Activated CD4-positive, alpha-beta T cell treated with anti-CD3 and anti-CD28 coated beads, Interleukin-2, Interleukin-4, amounts not matched to agents 100 ng/mL and 50 ng/mL, durations not matched to agents 16 hours and 8 hours (primary cell): ENCODE measurements at places on chromosomes 4 and X.

GRCh38 chrX:119041175-119041574 lies 31.6 kb upstream of the CT47C1 start:
- no peak for DNase-seq

DNA sequence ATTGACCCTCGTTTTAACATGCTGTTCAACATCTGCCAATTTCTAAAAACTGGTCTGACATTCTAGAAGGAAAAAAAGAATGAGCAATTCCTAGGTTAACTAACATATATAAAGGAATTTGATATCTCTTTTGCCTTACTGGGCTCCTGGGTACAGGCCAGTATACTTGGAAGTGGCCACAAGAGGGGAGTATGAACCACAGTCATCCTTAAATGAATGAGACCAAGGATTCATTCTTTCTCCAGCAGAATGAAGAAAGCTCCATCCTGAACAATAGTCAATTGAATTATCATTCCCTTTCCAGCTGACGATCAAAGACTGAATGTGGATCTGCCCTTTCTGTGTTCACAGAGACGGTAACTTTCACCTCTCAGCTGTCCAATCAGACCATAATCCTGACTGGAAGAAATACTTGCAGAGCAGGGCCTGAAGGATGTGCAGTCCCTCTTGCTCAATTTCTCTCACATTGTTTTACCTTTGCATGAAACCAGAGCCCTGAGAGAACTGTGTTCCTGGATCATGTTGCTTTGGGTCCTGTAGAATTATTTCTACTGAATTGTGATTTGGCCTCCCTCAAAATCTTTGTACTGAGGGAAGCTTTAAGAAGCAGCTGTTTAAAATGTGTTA lies 14.8 kb upstream of the SPARCL1 start:
- no peak for DNase-seq

DNA sequence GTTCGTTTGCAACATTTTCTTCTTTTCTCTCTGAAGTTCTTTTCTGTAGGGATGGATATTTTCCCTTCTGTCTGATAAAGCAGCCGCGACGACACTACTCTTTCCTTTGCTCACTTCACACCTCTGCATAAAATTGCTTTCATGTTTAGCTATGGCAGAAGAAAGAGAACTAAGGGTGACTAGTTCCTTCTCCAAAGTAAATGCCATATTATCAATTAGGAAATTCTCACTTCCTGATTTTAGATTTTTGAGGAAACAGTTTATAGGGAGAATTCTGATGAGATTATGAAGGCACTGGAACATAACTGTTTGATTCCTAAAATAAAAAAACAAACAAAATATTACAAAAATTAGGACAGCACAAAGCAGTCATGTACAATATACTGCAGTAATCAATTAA lies 29.2 kb downstream of the FANCB start:
- DNase-seq = no peak

DNA sequence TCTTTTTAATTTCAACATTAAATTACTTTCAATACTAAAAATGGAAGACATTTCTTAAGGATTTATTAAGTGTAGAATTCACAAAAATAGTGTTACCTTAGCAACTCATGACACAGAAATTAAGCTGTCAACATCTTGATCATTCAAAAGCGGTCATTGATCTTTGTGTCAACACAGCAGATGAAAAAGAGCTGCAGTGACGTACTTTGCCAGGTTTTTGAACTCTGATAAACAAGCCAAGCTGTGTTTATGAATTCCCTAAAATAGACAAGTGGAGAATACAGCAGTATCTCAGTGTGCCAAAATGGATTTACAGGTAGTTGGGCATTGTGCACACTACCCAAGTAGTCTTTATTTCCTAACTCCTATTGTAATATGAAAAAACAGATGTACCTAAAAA lies 1141.8 kb upstream of the PCDH7 start:
- no peak for DNase-seq

DNA sequence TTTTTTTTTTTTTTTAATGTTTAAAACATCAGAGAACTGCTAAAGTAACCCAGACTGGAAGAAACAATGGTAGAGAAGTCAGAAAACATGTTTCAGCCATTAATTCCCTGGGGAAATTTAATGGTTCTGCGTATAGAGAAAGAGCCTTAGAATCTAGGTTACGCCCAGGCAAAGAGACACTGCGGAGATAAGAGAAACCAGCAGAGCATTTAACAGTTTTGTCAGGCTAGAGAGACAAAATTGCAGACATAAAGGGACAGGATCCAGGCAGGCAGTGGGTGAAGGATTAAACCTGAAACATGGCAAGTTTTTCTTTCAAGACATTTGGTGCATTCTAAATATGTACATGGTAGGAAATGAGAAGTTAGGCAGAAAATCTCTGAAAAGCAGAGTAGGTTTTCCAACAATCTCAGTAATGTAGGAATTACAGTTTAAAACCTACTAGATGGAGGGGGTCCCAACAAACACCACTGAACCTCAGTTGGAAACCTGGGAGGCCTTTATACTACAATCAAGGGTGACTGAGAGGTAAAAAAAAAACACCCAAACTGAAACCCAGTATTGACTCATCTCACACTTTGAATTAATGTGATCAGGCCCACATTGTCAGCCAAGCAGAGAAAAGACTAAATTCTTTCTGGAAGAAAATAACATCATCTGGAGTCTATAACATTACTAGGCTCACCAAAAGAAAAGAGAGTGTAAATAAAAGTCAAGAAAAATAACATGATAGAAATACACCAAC lies 254.2 kb upstream of the NWD2 start:
- no peak for DNase-seq
